ENCODE measurements at places on chromosomes 7 and 10.

DNA sequence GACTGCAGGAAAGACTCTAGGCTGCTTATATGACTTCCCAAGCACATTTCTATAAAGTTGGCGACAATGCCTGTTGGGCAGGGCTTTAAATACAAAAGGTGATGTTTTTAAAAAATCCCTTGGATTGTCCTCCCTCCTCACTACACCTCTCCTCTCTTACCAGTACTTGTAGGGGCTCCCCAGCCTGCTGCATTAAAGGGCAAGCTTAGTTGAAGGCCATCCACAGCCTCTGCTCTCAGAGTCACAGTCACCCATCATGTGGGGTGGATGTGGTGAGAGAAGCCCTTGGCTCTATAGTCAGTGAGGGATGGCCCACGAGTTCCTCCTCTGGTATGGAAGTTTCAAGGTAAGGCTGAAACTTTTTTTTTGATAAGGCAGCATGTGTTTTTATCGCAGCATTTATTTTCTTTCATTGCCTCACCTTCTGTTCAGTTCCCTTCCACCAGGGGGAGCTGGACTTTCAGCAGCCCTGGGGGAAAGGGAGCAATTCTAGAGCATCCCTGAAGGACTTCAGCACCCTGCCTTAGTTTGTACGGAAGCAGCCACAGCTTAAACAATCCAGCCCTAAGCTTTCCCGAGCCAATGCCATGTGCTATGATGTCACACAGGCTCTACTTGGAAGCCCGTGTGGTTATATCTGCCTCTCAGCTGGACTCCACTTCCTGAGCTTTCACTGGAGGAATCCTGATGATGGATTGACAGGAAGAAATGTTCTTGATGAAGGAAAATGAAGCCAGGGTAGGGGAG lies 131.9 kb downstream of the CALCR start:
- DNase-seq: no peak

GRCh38 chr7:131369354-131369753 lies 41.7 kb downstream of the MKLN1 start:
- DNase-seq: no peak

DNA sequence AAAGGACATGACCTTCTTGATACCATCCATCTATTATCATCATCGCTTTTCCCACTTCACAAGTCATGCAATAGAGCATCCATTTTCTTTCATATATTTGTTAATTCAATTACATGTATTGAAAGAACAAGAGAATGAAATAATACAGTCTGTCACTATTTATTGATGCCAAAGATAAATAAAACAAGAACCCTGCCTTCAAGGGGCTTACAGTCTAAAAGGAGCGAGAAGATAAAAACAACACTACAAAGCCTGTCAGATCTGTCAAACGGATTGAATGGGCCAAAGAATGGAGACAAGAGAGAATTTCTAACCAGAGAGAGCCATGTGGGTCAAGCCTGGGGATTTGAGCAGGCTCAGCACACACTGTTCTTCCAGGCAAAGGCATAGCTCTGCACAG lies 15.9 kb downstream of the CPA5 start:
- no peak for DNase-seq

DNA sequence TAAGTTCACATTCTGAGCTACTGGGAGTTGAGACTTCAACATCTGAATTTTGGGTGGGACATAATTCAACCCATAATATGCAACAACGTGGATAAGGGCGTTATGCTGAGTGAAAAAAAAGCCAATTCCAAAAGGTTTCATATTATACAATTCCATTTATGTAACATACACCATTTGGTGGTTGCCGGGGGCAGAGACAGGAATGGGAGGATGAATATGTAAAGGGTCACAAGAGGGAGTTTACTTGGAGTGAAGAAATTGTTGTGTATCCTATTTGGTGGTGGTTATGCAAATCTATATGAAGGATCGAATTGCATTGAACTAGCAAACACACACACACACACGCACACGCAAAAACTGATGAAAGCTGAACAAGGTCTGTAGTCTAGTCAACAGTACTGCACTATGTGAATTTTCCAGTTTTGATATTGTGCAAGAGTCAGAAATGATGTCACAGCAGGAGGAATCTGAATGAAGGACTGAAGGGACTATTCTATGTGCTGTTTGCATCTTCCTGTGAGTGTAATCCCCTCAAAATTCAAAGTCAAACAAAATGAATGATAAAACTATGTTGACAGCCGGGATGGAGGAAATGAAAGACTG lies 249.2 kb upstream of the HABP2 start:
- no peak for DNase-seq
